ENCODE measurements at places on chromosomes 16 and 17.
A peak's percentile ranks its signal among the peaks of the same experiment; 100 is the strongest.

GRCh38 chr17:41552455-41552854 is 19.4 kb downstream of the KRT9 start:
- no peak for DNase-seq

- DNase-seq, result peak; percentile 37
Measured at GRCh38 chr16:29641561-29641960, 21.5 kb upstream of the SPN start.

DNA sequence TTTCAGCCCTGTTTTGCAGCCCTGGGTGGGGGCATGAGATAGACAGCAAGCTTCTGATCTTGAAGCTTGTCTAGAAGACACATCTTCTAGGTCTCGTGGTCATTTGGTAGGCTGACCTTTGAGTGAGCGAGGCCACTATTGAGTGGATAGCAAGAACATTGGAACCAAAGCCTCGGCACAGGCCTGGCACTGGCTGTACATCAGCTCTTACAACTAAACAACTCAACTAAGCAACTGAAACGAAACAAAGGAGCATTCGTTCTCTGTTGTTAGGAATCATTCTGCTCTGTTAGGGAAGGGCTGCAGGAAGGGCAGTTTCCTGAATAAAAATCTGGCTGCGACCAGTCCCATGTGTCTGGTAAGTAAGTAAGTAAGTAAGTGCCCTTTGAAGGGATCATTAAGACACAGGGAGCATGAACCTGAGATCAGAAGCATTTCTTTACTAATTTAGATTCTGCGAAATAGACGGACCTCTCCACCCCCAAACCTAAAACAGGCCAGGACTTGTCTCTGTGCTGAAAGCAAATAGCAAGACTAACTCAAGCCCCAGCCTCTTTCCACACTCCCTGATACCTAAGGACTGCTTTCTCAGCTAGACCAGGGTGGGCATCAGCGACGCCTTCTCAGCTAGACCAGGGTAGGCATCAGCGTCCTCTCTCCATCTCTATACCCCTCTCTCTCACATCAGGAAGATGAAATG is 22.7 kb downstream of the CYB561 start:
- no peak for DNase-seq

DNA sequence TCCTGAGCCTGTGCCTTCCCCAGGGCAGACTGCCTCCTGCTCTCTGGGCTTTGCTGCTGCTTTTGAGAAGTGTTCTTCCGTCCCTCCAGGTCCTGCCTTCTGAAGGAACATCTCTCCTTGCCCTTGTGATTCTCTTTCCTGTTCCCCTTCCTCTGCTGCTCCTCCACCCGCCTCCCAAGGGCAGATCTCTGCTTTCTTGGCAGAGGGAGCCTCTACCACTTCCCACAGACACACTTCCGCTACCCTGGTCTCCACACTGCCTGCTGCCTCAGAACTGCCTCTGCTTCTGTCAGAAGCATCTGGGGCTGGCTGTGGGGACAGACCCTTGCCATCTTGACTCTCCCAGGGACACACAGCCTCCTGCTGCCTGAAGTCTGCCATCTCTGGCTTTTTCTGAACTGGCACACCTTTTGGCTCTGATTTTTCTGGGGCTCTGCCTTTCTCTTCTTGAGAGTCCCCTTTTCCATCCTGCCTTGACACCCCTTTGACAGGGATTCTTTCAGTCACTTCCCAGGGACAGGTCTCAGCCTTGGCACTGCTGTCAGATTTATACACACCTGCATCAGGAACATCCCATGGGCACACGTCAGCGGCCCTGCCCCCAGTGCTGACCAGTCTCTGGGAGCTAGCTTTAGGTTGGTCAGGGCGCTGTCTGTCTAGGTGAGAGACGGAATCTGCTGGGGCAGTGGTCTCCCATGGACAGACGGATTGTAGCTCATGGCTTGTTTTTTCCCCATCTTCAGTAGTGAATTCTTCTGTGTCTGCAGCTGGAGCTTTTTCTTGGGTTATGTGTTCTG is 16.6 kb downstream of the GPR179 start:
- no peak for DNase-seq

- DNase-seq, result no peak
Measured at GRCh38 chr16:12188935-12189249, 212.4 kb downstream of the SNX29 start.

GRCh38 chr16:48206594-48207242 is 37.4 kb upstream of the LONP2 start:
- DNase-seq, result no peak

DNA sequence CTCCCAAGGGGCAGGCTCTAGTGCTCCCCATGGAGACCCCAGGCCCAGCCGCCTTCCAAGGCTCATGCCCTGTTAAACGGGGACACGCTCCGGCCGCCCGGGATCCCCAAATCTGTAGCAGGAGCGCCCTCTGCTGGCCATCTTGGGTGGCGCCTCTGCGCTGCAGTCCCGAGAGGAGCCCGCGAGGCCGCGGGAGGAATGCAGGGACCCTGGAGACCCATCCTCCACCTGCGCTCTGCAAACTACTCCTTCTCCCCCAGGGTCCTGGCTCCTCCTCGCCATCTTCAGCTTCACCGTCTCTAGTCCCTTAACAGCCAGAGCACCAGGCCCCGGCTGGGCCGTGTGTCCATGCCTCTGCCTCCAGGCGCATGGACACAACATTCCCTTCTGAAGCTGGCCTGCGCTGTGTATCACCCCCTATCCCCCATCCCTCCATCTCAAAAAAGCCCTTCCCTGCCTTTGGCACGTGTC is 23.6 kb upstream of the KRT17 start:
- peak; percentile 90 for DNase-seq

DNA sequence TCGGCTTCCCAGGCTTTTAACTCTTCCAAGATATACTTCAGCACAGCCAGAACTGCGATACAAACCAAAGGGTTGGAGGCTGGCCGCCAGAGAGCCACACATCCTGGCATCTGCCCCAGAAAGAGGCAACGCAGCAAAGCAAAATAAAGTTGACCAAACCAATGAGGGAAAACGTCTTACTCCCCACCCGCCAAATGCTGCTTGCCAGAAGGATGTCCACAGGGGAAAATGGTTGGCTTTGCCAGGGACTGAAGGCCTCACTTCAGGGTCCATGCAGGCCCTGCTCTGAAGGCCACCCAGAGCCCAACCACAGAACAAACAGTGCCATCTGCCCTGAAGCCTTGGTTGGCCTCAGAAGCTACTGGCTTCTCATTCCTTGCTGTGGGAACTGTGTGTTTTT is 15.0 kb downstream of the CACNG1 start:
- no peak for DNase-seq

DNA sequence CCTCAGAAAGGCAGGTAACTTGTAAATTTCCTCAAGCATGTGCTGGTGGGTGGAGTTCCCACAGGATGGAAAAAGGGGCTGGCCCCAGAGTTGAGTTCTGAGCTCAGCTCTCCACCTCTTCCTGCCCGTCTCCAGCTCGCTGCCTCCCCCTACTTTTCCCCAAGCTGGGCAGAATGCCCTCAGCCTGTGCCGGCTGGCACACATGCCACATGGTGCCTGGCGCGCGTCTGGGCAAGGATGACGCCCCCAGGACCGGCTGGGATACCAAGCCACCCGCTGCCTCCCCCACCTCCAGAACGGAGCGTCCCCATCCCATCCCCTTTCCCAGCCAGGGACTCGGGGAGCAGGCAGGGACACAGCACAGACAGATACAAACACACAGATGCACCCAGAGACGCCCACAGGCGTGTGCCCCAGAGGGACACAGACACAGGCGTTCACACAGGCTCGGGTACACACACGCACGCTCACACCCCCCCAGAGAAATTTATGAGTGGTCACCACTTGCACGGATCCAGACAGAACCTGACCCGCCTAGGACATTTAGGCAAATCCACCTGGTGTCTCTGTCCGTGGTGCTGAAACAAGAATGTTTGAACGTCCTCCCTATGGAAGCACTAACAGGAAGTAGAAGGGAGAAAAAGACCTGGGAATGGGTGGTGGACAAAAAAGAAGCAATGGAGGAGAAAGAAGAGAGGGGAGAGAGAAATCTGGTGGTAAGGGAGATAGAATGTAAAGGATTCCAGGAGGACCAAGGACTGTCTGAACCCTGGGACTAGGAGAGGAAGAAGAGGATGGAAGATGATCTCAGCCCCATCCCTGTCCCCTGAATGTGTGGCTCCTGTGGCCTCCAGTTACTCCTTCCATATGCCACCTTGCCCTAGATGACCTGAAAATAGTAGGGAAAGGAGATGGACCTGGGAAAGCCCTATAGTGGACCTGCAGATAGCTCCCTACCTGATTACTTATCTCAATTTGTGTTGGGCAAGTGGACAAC is 15.5 kb downstream of the NEUROD2 start:
- peak; percentile 15 for DNase-seq

DNA sequence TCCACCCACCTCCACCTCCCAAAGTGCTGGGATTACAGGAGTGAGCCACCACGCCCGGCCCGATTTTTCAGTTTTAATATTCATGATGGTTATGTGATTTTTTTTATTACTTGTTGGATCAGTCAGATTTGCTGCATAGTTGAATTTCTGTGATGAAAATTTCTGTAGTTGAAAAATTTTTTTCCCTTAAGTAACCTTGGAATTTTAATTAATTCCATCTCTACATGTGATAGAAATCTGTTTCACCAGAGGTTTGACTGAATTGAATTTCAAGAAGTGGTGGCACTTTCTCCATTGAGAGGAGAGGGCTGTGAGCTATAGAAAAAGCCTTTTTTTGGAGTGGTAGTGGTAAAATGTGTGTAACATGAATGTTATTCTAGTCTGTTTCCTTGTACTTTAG is 24.7 kb downstream of the WIPF2 start:
- DNase-seq, result no peak

DNA sequence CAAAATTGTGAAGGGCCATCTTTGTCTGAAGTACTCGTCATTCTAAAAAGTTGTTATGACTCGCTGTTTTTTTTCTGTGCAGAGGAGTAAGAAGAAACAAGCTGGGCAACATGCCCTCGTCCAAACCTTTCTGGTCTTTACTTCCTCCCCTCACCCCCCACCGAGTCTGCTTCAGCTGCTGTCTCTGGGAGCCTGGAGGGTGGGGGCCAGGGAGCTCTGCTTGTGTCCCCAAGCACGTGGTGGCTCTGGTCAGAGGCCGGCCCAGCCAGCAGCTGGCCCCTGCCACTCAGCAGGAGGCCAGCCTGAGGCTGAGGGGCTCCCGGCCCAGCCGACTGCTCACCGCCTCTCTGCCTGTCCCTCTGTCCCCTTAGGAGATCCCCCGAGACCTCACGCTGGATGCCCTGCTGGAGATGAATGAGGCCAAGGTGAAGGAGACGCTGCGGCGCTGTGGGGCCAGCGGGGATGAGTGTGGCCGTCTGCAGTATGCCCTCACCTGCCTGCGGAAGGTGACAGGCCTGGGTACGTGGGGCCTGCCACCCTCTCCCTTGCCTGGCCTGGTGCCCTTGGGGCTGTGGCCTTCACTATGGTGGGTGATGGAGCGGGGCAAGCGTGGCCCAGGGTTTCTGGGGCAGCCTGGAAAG is 53.7 kb upstream of the LGALS9 start:
- DNase-seq, result peak; percentile 56

- no peak for DNase-seq
Measured at GRCh38 chr16:28823291-28823872, 583 bp downstream of the ATXN2L start.

- no peak for DNase-seq
Measured at GRCh38 chr16:67384778-67385510, 8.4 kb downstream of the TPPP3 start.

DNA sequence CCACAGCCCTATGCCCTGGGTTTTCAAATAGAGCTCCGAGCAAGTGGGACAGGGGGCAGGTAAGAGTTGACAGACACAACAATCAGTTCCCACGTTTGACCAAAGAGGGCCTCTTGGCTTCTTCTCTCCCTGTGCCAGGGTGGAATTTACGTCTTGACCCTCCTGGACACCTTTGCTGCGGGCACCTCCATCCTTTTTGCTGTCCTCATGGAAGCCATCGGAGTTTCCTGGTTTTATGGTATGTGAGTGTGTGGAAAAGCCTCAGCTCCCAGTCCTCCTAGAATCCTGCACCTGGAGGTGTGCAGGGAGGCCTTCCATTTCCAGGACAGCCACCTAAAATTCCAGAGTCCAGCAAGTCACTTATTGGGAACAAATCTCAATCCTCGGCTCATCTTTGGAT is 42.5 kb downstream of the SLC6A2 start:
- no peak for DNase-seq

- DNase-seq, result no peak
Measured at GRCh38 chr17:79556271-79556670, 54.6 kb downstream of the RBFOX3 start.

DNA sequence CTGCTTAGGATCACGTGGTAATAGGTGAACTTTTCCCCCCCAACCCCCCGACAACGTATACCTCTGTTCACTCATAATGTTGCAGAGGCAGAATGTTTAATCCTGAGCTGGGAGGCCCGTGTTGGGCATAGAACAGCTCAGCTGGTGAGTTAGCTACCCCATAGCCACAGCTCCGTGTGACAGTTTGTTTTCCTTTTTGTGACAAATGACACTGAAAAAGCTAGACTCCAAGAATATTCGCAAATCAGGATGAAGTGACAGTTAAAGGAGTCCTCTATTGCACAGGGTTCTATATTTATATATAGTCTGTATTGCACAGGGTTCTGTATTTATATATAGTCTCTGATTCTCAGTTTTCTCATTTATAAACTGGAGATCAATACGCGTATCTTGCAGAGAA is 33.8 kb downstream of the MYH13 start:
- no peak for DNase-seq

GRCh38 chr17:80345321-80345720 is 69.6 kb upstream of the ENDOV start:
- DNase-seq, result no peak

DNA sequence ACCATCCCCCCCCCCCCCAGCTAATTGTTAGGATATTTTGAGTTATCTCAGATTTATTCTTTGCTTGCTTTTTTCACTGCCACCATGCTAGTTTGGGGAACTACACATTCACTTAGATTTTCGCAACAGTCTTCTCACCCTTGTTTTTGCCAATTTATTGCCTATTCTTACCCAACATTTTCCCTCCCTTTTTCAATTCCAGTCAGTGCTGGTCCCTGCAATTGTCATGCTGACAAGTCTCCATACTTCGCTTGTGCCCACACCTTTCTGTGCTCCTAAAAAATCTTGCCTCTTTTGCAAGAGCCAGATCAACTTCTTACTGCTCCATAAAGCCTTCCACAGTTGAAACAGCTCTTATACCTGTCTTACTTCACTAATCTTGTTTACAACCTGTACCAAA is 16.3 kb downstream of the TNRC6A start:
- DNase-seq, result no peak

GRCh38 chr16:17358846-17359245 is 111.9 kb downstream of the XYLT1 start:
- DNase-seq, result no peak

GRCh38 chr16:1277151-1277598 is 21.3 kb downstream of the TPSD1 start:
- DNase-seq, result no peak

Data from activated CD4-positive, alpha-beta T cell treated with anti-CD3 and anti-CD28 coated beads, Interleukin-10, Interleukin-2, amounts not matched to agents 100 ng/mL and 50 ng/mL, durations not matched to agents 16 hours and 8 hours (primary cell).